ENCODE measurements at places on chromosomes 12 and 14.

GRCh38 chr14:52244328-52244727, 23.2 kb upstream of the PTGDR start:
- no peak for DNase-seq

GRCh38 chr14:47346849-47347248, 328.6 kb downstream of the MDGA2 start:
- DNase-seq, result no peak

GRCh38 chr14:92122351-92122677, 545 bp downstream of the CPSF2 start:
- peak; percentile 39 for DNase-seq

- no peak for DNase-seq
Measured at GRCh38 chr12:77402716-77403115, 337.3 kb upstream of the E2F7 start.

DNA sequence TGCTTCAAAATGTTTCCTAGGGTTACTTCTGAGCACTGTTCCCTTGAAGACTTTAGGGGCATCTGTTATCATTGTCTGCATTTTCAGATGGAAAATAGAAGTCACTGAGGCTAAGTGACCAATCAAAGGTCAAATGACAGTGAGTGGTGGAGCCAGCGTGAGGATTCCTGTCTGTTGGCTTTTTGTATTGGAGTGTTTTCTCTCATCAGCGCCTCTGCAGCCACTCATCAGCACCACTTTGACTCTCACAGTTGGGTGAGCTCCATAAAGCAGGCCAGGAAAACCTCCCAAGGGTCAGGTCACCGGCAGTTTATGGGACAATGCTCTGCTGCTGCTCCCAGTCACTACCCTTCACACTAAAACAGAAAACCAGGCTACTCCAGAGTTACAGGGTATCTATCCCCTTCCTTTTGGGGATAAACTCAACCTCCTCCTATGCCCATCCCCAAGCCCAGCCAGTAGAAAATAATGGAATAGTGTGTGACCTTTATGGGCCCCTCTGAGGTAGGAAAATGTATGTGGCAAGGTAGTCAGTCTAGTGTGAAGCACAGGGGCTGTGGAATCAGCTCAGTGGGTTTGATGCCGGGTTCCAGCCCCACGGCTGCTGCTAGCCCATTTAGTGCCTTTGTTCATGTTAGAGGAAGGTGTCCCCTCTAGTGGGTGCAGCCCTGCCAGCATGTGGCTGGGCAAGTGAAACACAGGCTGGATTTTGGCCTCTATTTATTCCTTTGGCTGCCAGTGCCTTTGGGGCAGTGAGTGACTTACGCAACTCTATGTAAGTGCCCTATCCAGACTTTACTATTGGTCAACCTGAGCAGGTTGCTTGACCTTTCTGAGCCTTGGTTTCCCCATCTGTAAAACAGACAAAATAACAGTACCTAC, 133.8 kb upstream of the CPM start:
- no peak for DNase-seq

DNA sequence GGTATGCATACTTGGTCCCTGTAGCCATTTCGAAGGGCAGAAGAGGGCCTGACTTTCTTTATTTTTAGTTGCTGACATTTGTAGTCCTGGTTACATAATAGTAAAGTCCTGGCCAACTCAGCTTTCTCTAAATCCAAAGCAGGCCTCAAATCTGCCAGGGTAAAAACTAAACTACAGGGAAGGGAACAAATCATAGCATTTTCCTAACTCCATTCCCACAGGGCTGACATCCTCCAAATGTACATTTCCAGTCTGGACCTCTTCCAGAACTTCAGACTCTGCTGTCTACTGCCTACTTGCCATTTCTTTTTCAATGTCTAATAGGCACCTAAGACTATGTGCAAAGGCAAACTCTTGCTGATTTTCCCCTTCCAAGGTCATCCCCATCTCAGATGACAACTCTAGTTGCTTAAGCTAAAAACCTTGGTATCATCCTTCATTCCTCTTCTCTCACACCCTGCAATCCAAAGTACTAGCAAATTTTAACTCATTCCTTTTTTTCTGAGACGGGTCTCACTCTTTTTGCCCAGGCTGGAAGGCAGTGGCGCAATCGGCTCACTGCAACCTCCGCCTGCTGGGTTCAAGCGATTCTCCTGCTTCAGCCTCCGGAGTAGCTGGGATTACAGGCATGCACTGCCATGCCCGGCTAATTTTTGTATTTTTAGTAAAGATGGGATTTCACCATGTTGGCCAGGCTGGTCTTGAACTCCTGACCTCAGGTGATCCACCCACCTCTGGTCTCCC, 2.0 kb downstream of the DDIT3 start:
- no peak for DNase-seq

DNA sequence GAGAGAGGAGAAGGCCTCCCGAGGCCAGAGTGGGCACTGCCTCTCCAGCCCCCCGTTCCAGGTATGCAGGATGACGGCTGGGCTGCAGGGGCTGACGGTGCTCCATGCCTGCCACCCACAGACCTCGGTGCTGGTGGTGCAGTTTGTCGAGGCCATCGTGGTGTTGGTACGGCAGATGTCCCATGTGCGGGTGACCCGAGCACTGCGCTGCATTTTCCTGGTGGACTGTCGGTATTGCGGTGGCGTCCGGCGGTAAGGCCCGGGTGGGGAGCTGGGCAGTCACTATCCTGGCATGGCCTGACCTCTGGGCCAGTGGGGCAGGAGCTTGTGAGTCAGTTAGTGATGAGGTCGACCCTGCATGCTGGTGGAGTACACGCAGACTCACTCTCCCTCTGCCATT, 47.4 kb downstream of the TPCN1 start:
- no peak for DNase-seq

- DNase-seq, result no peak
Measured at GRCh38 chr14:84403585-84403984, 1126.4 kb upstream of the FLRT2 start.

Data from Caco-2 (cell line).